ENCODE measurements at places on chromosomes 5 and 9. TPM values are rescaled to one million over a fixed set of nuclear protein-coding genes. Genes with fewer than 3 reads are reported as not detected.

The RNF208 gene
- total RNA-seq = 0.40 TPM

The TAF1L gene
- not detected for total RNA-seq

GRCh38 chr5:14727428-14727865 is 62.9 kb downstream of the OTULIN start:
- DNase-seq = peak; percentile 71

The GRIA1 gene
- not detected for total RNA-seq

The SOHLH1 gene
- not detected for total RNA-seq

DNA sequence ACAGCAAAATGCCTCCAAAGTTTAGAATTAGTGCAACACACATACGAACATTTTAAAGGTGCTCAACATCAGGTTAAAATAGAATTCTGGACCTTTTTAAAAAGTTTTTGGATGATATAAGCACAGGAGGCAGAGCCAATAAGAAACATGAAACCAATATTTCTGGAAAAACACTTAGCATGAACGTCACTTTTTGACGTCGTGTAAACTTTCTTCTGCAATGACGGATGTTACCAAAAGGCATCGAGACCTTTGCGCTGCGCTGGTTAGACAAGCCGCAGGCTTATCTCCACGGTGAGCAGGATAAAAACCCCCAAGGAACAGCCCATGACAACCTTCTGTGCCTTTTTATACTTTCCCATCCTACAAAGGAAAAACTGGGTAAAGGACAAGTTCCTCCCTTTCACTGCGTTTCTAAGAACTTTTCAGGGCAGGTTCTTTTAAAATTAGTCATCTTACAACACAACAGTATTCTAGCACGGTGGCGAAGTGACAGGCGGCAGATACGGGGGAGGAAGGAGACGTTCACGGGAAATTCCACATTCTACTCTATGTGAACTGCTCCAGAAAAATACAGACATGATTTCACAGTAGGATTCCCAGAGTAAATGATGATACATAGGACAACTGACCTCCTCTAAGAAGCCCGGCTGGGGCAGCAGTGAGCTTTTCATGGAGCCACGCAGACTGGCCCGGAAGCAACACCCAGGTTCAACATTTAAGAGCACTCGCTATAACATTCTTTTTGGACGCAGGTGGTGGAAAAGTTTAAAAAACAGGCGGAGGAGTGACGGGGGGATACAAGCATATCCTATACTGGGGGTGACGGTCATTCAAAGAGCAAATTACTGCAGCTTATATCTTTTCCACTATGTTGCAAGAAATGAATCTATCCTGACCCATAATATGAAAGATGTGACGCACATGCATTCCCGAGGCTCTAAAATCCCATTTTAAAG is 52.4 kb downstream of the USP20 start:
- DNase-seq = peak; percentile 46

The NDUFB6 gene
- 48.3 TPM for total RNA-seq

DNA sequence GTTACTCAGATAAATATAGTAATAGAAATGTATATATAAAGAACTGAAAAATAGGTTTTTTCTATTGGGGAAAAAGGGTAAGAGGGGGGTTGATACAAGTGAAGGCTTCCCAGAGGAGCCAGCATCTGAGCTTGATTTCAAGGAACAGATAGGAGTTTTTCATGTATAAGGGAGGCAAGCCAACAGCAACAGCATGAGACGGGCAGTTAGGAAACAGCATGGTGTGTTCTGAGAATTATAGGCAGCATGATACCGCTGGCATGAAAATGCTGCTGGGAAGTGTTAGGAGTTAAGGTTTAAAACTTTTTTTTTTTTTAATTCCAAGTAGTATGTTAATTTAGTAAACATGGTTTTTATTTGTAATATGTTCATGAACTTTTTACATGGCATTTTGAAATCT is 9.7 kb downstream of the CDC37L1 start:
- DNase-seq = no peak

The MYMK gene
- not detected for total RNA-seq

- DNase-seq = no peak
These were observed 214.4 kb downstream of the FOXD4L6 start for GRCh38 chr9:40913928-40914673.

DNA sequence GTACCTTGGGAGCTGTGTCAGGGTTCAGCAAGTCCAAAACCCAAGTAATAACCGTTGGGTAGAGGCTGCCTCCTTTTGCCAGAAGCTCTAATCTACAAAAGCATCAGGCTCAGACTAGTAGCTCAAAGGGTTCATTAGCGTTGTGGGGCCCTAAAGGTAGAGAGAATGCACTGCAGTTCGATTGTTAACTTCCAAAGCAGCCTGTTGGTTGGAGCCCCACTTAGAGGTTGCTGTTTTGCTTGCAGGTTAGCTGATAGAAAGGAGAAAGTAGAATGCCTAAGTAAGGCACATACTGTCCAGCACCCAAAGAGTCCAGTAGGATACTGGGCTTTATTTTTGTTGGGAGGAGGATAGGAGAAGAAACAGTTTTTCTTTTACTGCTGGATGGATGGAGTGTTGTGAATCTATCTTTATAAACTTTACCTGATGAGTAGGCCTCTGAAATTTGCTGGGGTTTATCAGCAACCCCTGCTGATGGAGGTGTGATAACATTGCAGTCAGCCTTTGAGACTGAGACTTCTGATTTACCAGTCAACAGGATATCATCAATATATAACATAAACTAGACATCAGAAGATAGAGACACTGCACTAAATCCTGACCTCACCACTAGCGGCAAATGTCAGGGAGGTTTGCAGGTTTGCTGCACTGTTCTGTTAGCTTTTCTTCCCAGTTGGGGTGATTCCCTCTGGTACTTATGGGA is 34.8 kb downstream of the ZNF131 start:
- no peak for DNase-seq

- DNase-seq = no peak
These were observed 34.4 kb downstream of the FAM163B start for GRCh38 chr9:133574771-133575170.

- DNase-seq = no peak
These were observed 380.8 kb downstream of the SPATA31D1 start for GRCh38 chr9:82369251-82369945.

- DNase-seq = peak; percentile 37
These were observed 218.2 kb downstream of the MAST4 start for GRCh38 chr5:66814146-66814991.

DNA sequence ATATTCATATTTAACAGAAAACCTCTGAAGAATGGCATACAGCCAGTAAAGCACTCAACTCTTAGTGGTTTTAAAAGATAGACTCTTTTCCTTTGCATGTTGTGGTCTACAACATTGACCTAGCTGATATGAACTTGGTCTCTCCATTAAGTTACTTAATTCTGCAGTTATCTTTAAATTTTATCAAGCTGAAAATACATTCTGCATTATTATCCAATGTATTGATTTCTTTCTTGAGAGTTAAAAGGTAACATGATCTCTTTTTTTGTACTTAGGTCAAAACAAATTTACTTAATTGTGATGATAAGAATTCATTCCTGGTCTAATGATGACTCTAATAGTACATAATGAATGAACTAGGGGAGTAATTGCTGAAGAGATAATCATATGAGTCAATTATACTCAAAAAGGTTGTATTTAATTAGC is 132.9 kb downstream of the STARD4 start:
- no peak for DNase-seq

DNA sequence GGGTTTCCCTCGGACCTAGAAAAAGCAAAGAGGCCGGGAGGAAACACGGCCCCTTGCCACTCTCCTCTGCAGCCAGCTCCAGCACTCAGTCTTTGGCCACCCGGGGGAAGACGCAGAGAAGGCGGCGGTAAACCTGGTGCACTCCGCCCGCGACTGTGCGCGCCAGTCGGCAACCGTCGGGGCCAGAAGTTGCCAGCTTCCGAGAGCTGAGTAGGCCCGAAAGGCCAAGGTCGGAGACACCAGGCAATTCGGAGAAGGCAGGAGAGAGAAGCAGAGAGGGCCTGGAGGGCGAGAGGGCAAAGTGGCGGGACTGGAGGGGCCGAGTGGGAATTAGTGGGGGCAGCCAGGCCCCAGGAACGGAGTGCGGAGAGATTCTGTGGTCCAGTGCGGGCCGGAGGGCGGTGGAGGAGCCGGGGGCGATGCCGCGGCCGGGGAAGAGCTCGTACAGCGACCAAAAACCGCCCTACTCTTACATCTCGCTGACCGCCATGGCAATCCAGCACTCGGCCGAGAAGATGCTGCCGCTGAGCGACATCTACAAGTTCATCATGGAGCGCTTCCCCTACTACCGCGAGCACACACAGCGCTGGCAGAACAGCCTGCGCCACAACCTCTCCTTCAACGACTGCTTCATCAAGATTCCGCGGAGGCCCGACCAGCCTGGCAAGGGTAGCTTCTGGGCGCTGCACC is at the start of gene FOXB2:
Gene FOXB2 (plus strand): TSS at position 420 of the 690 bp plus-strand sequence. CDS start 0 bp downstream, at position 420.
- DNase-seq = no peak

- peak; percentile 28 for DNase-seq
These were observed 128.0 kb downstream of the SLC1A3 start for GRCh38 chr5:36734422-36734821.

The KIF4B gene
- not detected for total RNA-seq

The RAB3C gene
- total RNA-seq = 27.7 TPM

GRCh38 chr9:83106263-83106662 is 43.3 kb upstream of the RASEF start:
- no peak for DNase-seq

DNA sequence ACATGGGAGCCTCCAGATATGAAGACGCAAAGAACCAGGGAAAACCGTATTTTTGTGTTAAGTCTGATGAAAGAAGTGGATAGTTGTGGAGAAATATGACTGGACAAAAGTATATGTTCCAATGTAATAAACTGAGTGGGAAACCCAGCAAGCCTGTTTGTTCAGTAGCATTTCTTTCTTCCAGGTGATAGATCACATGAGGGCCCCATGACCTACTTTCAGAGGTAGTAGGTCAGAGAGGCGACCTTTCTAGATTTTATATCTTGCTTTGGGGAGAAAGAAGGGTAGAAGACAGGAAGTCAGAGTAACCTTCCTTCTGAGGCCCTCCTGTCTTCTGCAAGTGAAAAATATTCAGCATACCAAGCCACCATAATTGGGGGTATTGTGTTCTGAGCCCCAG is 31.5 kb downstream of the CCDC171 start:
- no peak for DNase-seq

The ZBED3 gene
- 3.3 TPM for total RNA-seq

The WDR31 gene
- 1.5 TPM for total RNA-seq

GRCh38 chr5:141872496-141873356 is 5.5 kb downstream of the PCDH1 start:
- DNase-seq = no peak

The C5orf52 gene
- not detected for total RNA-seq

DNA sequence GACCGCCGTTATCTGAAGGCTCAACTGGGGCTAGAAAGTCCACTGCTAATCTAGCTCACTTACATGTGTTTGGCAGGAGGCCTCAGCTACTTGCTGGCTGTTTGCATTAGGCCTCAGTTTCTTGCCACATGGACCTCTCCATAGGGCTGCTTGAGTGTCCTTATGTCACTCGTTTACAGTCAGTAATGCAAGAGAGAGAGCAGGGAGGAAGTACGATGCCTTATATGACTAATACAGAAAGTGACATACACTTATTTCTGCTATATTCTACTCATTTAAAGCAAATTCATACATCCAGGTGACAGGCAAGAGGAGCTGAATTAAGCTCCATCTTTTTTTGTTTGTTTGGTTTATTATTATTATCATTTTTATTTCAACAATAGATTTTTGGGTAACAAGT is 179.6 kb downstream of the LURAP1L start:
- no peak for DNase-seq

DNA sequence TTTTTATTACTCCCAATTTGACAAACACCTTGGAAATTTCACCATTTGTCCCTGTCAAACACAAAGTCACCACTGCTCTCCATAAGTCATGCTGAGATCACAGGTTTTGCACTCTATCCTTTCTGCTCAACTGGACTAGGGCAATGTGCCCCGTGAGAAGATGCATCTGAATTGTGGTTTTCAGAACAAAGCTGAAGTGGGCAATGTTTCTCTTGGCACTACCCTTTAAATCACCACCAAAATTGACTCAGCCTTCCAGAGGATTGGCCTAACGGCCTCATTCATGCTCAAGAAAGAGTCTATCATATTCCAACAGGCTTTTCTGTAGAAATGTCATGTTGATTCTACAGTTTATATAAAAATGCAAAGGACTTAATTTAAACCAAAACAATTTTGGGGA is 81.0 kb upstream of the TRIO start:
- DNase-seq = no peak

The SRP19 gene
- 114 TPM for total RNA-seq
